M059J (cell line): ENCODE measurements at places on chromosomes 3 and 15. TPM values are rescaled to one million over a fixed set of nuclear protein-coding genes. Genes with fewer than 3 reads are reported as not detected.

- DNase-seq, result peak; percentile 29
Measured at GRCh38 chr3:38528457-38528856, 32.3 kb downstream of the EXOG start.

GRCh38 chr3:15794303-15794771 is 3.4 kb downstream of the ANKRD28 start:
- DNase-seq, result peak; percentile 75

DNA sequence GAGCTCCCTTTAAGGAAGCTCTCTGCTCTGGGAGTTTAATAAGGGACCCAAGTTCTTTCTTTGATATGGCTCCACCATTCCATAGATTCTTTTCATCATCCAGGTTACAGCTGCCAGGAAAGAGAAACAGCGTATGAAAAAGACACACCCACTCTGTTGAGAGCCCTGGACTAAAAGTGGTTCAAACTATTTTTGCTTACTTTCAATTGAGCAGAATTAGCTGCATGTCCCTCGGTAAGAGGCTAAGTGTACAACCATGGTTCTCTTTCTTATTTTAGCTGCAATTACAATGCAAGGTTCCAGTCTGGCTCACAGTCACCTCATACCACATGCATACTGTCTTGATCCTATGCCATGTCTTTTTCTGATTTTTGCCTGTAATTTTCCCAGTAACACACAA is 1288.3 kb downstream of the NSUN3 start:
- DNase-seq, result no peak

DNA sequence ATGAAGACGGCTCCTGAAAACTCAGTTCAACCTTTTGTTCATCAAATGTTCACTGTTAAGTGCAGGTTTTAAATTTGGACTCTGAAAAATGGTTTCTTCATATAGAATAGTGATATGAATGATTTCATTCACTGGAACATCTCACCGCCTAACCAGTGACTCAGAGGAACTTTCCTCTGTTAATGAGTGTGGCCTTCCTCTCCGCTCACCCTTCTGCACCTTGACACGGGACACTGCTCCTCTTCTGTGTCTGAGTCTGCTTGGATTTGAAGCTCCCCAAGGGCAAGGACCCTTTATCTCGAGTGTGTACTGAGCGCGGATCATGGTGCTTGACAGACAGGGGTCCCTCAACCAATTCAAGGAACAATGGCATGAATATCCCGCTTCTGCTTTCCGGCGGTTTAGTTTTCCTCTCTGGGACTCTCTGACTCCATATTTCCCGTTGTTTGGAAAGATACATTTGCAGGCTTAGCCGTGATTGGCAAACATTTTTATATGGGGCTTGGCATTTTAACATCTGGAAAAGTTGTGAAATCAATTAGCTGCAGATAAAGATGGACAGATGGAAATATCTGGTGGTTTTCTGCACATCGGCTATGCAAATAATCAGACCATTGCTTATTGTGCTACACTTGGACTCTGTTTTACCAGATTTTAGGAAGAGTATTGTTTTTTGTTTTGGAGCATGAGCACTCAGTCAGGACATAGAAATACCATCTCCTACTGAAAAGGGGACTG is 20.9 kb downstream of the KBTBD8 start:
- DNase-seq, result no peak

The ARPP19 gene
- total RNA-seq, result 133 and 137 TPM in 2 replicates

GRCh38 chr15:42457445-42458442 is 33.2 kb downstream of the ZNF106 start:
- peak; percentile 32 for DNase-seq
